ENCODE measurements at places on chromosomes 6 and 20.

DNA sequence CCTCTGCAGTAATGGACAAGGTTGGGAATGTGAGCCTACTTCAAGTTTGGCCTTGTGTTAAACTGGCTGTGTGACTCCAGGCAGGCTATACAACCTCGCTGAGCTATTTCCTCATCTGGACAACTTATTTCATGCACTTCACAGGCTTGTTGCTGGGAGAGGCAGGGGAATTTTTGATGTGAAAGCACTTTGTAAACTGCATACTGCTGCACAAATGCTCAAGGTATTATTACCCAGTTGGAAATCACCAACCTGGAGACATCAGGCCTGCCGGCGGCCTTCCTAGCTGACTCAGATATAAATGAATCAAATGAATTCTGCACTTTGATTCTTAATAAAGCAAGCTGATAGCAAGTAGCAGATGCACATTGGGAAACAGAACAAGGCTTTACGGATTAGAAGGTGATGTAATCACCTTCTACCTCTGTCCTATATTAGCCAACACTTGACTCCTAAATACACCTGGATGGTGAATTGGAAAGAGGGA is 10.1 kb downstream of the JARID2 start:
- peaks cover 39% of the 10 kb centered on the region for H3K4me1 ChIP-seq
- no peak overlapping the region for H3K27ac ChIP-seq
- no peak overlapping the region for H3K4me3 ChIP-seq

GRCh38 chr6:108502832-108503231 is 57.9 kb upstream of the FOXO3 start:
- no peaks in the 10 kb centered on the region for H3K4me1 ChIP-seq
- H3K36me3 ChIP-seq: no peaks in the 10 kb centered on the region
- no peak for DNase-seq

DNA sequence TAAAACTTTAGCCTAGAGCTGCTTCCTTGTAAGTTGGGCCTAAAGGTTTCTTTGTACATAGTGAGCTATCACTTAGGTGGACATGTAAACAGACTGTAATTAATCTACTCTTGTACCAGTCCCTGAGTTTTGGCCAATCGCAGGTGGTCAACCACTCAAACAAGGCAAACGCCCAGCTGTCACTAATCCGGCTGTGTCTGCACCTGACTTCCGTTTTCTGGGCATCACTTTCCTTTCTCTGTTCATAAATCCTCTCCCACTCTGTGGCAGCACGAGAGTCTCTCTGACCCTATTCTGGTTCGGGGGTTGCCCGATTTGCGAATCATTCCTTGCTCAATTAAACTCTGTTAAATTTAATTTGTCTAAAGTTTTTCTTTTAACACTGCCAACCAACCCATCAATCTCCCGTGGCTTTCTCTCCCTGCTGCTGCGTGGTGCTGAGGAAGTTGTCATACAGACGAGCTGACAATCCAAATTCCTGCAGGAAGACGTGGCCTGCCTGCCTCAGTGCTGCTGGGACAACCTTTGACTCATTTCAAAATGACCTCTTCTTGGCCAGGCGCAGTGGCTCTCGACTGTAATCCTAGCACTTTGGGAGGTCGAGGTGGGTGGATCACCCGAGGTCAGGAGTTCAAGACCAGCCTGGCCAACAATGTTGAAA is 206.3 kb downstream of the QKI start:
- no peaks in the 10 kb centered on the region for H3K27me3 ChIP-seq
- H3K36me3 ChIP-seq: no peaks in the 10 kb centered on the region
- no peak for DNase-seq
- no peaks in the 10 kb centered on the region for H3K4me1 ChIP-seq
- no peak overlapping the region for H3K27ac ChIP-seq
- H3K4me3 ChIP-seq: no peak overlapping the region

DNA sequence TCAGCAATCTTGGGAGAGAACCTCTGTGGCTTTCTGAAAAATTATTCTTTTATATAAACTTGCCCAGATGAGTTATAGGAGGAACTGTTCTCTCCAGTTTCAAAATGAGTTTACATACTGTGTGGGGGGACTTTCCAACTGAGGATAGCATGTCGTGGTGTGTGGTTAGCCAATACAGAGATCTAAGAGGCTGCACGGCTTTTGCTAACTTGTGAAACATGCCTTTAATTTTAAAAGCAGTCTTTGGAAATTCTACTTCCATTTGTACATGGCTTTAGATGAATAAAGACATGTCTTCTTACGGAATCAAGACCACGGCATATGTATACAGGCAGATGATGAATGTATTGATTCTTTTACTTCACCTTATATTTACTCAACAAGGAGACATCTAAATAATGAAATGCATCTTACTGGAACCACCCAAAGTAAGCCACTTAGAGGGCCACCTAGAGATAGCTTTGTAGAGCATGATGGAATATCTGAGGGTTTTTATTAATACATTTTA is 39.8 kb downstream of the HIVEP1 start:
- peak overlapping the region; percentile 65 for H3K27ac ChIP-seq
- peaks cover 8% of the 10 kb centered on the region for H3K4me1 ChIP-seq
- H3K27me3 ChIP-seq: no peaks in the 10 kb centered on the region
- H3K4me3 ChIP-seq: peak overlapping the region; percentile 12
- DNase-seq: peak; percentile 42

DNA sequence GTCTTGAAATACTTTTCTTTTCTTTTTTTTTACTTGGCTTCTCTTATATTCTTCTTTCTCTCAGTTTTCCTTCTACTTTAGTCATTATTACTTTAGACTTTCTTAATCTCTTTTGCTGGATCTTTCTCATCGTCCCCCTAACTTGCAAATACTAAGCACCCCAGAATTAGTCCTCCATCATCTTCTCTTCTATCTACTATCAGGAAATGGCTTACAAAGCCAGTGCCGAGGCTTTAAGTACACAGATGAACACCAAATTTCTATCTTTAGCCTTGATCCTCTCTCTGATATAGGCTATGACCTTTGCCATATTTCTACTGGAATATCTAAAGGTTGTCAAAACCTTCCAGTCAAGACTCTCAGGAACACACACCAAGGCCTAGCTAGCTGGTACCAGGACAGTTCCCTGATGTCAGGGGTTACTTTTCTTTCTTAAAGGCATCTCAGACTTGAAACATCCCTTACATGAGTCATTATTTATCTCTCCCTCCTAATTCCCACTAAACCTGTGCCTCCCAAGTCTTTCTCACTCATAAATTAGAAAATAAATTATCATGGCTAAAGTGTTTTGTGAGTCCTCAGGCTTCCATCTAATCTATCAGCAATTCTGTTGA is 278.6 kb upstream of the TCF21 start:
- no peak overlapping the region for H3K4me3 ChIP-seq
- H3K36me3 ChIP-seq: no peaks in the 10 kb centered on the region
- no peak for DNase-seq
- no peaks in the 10 kb centered on the region for H3K27me3 ChIP-seq
- H3K27ac ChIP-seq: no peak overlapping the region

GRCh38 chr6:286681-287488 is 5.4 kb upstream of the DUSP22 start:
- peaks cover 5% of the 10 kb centered on the region for H3K4me1 ChIP-seq
- no peaks in the 10 kb centered on the region for H3K36me3 ChIP-seq
- no peak overlapping the region for H3K27ac ChIP-seq
- no peaks in the 10 kb centered on the region for H3K27me3 ChIP-seq

DNA sequence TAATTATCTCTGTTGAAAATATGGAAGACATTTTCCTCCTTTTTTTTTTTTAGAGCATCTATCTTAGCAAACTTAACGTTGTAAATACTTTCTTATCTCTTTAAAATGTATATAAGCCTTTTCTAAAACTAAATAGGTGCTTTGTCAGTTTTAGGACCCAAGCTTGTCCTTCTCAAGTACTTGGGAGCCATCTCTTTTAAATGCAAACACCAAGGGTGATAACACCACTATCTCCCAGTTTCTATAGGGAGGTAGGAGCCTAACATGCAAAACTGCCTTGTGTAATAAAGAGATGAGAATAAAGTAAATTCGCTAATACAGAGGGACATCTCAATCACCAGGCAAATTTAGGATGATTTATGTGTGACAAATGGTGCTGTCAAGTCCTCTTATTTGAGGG is 157.0 kb upstream of the FAM83B start:
- no peaks in the 10 kb centered on the region for H3K36me3 ChIP-seq
- no peak for DNase-seq
- H3K4me3 ChIP-seq: no peak overlapping the region
- no peaks in the 10 kb centered on the region for H3K4me1 ChIP-seq

DNA sequence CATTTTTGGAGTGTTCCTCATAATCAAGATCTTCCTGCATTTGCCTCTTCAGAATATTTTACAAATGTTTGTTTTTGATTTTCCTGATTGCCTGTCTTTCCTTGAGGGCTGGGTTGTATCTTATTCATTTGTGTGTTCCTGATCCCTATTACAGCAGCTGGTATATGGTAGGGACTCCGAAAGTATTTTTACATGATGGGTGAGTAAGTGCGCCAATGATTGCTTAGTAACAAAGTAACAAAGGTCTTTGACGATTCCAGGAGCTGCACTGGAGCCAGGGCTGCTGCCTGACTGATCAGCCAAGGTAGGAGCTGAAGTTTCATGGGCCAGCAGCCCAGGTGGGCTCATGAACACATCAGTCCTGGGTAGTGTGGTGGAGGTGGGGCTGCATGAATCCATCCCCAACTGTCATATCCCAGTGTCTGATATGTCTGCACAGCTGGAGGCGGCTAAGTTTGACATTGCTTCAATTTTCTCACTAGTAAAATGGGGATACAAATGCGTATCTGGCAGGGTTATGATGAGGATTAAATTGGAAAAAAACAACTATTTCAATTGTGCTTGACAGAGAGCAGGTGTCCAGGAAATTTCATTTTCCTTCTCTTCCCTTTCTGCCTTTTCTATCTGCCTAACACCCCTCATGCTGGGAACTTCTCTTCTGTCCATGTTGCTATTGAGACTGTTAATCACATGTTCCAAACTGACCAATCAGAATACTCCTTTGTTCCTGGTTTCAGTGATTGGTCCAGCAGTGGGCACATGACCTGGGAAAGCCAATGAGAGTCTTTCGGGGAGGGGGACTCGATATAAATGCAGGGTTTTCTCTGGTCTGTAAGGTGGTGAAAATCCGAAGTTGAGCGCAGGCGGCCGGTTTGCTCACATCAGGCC is 90.7 kb downstream of the CDH26 start:
- H3K27ac ChIP-seq: no peak overlapping the region
- DNase-seq: no peak
- no peak overlapping the region for H3K4me3 ChIP-seq
- H3K27me3 ChIP-seq: no peaks in the 10 kb centered on the region

GRCh38 chr20:4065391-4065844 is 50.1 kb upstream of the RNF24 start:
- H3K36me3 ChIP-seq: no peaks in the 10 kb centered on the region
- no peak overlapping the region for H3K27ac ChIP-seq
- H3K4me1 ChIP-seq: no peaks in the 10 kb centered on the region
- no peaks in the 10 kb centered on the region for H3K27me3 ChIP-seq
- no peak for DNase-seq

GRCh38 chr6:133921249-133921859 is 31.7 kb upstream of the TBPL1 start:
- H3K4me1 ChIP-seq: no peaks in the 10 kb centered on the region
- H3K36me3 ChIP-seq: no peaks in the 10 kb centered on the region
